ENCODE measurements at places on chromosomes 11 and 22.

- DNase-seq, result no peak
Measured at GRCh38 chr22:20978419-20978818, 3.7 kb upstream of the LZTR1 start.

DNA sequence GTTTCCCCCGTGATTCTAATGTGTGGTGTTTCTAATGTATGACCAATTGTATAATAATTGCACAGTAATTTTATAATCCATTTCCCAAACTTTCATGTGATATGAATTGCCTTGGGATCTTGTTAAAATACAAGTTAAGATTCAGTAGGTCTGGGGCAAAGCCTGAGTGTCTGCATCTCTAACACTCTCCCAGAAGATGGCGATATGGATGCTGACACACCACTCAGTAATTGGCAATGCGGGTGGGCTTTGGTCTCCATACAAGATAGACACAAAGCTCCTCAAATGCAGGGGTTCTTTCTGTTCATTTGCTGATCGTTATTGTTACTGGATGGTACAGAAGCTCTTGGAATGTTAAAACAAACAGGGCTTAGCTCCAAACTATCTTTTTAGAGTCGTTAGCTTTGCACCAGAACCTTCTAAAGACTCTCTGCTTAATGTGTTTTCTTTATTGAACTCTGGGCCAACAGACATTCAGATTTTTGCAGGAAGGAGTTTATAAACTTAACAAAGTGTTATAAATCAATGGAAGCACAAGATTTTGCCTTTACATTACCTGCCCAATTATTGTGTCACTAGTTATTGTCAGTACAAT is 45.4 kb upstream of the ANO3 start:
- DNase-seq, result no peak

GRCh38 chr11:131064373-131064991 is 148.2 kb upstream of the SNX19 start:
- peak; percentile 40 for DNase-seq

GRCh38 chr11:117877120-117877784 is 794 bp upstream of the FXYD6 start:
- no peak for DNase-seq

DNA sequence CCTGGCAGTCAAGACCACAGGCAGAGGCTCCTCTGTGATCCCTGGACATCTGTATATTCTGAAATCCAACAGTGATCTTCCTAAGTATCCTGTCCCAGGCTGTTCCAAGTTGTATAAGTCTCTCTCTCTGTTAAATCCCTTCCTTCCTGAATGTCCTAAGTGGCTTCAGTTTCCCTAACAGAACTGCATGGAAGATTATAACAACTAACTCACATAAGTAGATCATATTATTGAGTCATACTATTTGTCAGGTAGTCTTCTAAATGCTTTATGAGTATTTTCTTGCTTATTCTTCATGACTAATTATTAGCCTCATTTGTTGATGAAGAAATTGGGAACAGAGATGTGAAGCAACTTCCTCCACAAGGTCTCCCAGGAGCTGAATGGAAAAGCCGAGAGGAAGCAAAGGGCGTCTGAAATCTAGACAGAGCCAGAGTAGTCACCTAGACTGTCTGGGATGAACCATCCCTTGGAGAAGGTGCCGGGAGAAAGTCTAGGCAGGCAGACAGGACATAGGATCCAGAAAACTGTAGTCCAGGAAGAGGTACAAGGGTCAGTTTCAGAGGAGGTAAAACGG is 93.2 kb upstream of the FAT3 start:
- DNase-seq, result no peak

DNA sequence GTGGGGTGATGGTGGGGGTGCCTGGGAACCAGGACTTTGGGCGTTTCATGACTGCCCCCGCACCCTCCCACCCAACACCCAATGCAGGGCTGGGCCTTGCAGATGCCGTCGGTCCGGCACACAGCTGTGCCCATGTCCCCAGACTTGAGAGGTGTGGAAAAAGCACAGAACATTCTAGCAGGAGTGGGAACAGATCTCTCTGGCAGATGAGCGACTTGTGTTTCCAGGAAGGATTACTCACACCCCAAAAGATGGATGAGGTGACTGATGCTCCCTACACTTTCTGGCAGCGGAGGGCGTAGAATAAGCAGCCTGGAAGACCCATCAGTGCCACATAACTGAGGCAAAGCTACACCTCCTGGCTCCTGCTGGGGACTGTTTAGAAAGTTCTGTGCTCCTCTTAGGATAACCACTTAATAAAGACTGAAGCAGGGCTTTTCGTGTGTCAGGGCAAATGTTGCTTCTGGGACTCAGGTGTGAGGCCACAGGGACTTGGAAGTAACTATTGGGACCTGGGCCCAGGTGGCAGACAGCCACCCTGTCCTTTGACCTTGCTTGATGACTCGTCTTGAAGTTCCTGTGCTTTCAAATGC is 24.2 kb downstream of the FBLN1 start:
- DNase-seq, result no peak

GRCh38 chr11:35511666-35512065 is 13.8 kb downstream of the PAMR1 start:
- DNase-seq, result no peak

DNA sequence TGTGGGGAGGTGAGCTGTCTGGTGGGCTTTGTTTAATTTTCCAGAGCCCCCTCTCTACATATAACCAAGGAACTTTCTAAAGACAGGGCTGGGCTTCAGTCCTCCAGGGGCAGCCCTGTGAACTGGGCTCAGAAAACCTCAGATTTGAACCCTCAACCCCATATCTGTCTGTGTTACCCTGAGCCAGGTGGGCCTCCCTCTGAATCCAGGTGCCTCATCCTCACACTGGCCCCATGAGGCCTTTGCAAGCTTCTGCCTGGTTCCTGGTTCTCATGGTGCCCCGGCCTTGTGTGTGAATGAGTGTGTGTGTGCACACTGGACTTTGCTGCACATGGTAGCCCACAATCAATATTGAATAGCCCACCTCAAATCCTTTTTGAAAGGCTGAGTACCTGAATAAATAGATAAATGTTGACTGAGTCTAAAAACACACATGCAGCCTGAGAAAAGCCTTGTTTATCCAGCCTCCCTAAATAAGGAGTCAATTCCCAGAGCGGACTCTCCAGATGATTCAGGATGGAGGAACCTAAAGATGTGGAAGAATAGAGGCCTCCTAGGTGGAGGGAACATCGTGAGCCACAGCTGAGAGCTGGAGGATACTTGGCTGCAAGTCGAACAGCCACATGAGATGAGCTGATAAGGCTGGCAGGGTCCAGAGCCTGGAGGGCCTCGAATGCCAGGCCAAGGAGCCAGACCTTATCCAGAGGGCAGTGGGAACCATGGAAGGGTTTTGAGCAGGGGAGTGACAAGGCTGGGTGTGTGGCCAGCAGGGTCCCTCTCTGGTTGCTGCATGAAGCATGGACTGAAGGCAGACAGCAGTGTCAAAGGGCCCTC is 28.1 kb upstream of the P2RY2 start:
- DNase-seq, result peak; percentile 17
